Sciatic nerve (tissue), 2 donors: ENCODE measurements at places on chromosomes 13 and 19. TPM values are rescaled to one million over a fixed set of nuclear protein-coding genes. Genes with fewer than 3 reads are reported as not detected.

- no peak for DNase-seq
Measured at GRCh38 chr19:24098359-24098758, 11.4 kb downstream of the ZNF254 start.

GRCh38 chr19:45217957-45218334, 27.3 kb downstream of the EXOC3L2 start:
- no peak for DNase-seq

- DNase-seq, result no peak
Measured at GRCh38 chr13:37595162-37595561, 3.4 kb downstream of the POSTN start.

DNA sequence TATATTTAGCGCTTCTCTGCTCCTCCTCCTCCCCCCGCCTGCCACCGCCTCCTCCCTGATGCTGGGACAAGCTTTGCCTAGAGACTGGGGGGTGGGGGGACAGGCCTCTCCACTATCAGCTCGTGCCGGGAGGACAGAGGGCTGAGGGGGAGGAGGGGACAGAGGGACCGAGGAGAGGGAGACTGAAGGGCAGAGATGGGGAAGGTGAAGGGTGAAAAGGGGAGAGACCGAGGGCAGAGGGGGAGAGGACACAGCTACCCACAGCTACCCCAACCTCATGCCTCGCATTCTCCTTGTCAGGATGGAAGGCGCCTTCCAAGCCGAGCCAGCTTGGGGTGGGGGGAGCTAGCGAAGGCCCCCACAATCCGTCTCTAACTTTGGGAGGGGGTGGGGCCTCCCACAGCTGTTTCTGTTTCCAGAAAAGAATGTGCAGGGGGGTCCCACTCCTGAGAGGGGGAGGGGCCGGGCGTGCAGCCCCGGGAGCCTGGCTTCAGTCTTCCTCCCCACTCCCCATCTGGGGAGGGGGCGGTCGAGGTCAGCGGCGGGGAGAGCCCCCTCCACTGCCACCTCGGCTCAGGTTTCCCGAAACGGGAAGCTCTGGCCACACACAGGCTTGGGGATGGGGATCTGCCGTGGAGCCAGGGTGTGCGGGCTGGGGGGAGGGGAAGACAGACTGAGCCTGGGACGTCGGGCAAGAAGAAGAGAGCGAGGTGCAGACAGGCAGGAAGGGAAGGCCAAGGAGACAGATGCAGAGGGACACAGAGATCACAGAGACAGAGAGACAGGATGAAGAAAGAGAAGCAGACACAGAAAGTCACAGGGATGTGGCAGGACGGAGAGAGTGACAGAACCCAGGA, 1.6 kb downstream of the DACT3 start:
- peak; percentile 67 for DNase-seq

DNA sequence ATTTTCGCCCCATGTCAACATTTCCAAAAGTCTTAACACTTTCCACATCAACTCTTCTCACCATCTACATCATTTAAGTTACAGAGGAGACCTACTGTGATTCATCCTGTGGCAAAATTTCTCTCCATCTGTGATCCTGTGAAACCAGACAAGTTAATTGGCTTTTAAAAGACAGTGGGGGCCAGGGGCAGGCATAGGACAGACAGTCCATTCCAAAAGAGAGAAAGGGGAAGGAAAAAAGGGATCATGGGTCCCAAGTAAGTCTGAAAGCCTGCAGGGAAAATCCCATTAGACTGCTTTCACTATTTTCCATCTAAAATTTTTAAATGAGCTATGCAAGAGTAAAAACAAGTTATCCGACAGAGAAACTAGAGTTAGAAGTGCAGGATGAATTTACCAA, 121.0 kb downstream of the MRPL57 start:
- no peak for DNase-seq

- no peak for DNase-seq
Measured at GRCh38 chr19:47506459-47506858, 8.4 kb downstream of the NAPA start.

DNA sequence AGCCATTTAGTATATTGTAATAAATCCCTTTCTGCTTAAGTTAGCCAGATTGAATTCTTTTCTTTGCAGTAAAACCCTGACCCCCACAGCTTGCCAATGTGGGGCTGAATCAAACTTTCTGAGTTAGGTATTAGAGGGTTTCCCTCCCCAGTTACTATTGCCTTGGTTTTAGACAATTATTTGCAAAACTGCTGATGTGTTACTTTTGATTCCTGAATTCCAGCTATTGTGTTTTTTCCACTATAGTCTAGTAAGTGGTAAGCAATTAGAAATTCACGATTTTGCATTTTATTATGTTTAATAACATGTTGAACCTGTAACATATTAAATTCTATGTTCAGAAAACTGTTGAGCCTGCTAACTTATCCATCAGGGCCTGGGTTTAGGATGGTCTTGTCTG, 391.5 kb downstream of the DLEU7 start:
- no peak for DNase-seq

GRCh38 chr19:6023085-6023682, 45.2 kb upstream of the RANBP3 start:
- no peak for DNase-seq

DNA sequence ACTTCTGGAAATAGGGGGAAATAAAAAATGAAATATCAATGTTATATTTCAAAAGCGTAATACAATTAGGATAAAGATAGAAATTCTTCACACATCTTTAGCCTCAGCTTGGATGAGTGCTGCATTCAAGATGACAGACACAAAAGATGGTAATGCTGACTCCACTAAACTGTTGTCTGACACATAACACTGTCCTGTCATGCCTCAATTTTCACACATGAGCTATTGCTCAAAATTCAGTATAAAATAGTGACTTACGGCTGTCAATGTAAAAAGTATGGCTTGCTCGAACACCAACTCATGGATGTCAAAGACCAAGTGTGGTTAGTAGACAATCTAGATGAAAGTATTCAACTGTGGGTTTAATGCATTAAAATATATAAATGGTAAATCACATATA, 94.5 kb downstream of the KLF12 start:
- DNase-seq, result no peak

DNA sequence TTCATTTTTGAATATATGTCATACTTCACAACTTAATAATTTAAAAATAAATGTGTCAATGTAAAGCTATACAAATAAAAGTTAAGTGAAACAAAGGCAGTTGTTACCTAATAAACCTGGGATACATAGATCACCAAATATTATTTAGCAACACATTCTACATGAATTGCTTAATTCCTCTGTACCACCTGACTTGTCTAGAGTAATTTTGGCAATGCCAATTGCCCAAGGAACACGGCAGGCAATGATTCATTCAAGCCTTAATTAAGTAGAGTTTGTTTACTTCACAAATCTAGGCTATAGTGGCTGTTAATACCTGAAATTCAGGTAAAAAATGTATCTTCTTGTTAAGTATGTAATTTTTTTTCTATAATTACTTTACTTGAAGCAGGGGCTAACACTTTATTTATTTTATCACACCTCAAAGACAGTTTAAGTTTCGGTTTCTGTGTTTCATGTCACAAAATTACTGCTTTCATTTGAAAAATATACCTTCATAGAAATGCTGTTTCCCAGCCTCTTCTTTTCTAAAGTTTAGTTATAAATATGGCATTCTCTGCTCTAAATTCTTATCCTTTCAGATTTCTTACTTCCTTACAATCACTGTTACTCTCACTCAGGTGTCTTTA, 705.7 kb downstream of the SLITRK5 start:
- no peak for DNase-seq

DNA sequence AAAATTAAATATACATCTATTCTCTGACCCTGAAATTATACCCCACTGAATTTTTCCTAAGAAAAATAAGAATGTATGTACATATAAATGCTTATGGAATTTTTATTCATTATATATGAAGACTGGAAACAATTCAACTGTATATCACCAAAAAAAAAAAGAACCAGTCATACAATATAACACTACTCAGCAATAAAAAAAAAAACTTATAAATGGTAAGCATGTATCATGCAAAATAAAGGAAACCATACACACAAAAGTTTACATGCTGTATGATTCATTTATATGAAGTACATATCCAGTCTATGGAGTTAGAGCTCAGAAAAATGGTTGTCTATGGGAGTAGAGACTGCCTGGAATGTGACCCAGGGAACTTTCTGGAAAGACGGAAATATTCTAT, 199.4 kb upstream of the MIR17HG start:
- no peak for DNase-seq

DNA sequence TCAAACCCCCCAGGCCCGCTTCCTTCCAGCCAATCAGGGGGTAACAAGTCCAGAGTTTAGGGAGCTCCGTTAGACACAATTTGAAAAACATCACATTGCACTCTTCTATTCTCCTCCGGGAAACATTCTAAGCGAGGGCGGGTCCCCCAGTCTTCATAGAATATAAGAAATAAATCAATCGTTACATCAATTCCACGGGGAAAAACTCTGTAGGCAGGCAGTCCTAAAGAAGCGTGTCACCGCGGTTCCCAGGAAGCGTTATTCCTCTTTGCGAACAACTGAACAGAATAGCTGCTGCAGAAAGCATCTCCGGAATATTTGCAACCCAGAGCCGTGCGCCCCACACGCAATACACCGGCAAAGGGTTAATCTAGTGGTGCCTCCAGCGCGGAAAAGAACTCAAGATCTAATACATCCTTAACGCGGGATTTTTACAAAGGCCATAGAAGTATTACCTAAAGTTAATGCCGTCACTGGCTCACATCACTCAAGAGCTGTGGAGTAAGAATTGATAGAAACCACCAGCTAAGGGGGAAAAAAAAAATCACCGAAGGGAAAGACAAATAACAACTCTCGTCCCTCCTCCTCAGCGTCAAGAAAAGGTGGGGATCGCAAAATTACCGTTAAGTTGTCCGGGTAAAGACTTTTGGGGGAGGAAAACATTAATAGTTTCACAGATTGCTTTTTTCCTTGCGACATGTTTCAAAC, 65.1 kb downstream of the KCNRG start:
- peak; percentile 60 for DNase-seq

DNA sequence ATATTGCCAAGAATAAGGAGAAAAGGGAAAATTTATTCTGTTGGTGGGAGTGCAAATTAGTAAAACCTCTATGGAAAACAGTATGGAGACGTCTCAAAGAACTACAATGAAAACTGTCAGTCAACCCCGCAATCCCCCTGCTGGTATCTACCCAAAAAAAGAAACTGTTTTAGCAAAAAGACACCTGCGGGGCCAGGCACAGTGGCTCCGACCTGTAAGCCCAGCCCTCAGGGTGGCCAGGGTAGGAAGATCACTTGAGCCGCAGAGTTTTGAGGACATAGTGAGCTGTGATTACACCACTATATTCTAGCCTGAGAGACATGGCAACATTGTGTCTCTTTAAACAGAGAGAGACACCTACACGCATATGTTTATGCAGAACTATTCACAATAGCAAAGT, 37.5 kb upstream of the SLITRK1 start:
- DNase-seq, result no peak

- no peak for DNase-seq
Measured at GRCh38 chr13:93797463-93797862, 570.9 kb downstream of the GPC6 start.

GRCh38 chr13:87671753-87672605, 808 bp downstream of the SLITRK5 start:
- peak; percentile 64 for DNase-seq

DNA sequence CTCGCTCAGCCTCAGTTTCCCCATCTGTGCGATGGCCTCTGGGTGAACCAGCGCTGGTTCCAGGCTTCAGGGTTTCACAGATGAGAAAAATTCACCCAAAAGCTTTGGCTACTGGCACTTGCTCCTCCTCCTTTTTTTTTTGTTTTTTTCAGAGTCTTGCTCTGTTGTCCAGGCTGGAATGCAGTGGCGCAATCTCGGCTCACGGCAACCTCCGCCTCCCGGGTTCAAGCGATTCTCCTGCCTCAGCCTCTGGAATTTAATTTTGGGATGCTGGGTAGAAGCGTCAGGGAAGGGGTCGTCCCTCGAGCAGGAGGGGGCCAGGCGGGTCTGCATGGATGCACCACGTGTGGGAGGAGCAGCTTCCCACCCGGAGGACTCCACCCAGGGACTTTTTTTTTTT, 7.0 kb downstream of the PRSS57 start:
- DNase-seq, result no peak

DNA sequence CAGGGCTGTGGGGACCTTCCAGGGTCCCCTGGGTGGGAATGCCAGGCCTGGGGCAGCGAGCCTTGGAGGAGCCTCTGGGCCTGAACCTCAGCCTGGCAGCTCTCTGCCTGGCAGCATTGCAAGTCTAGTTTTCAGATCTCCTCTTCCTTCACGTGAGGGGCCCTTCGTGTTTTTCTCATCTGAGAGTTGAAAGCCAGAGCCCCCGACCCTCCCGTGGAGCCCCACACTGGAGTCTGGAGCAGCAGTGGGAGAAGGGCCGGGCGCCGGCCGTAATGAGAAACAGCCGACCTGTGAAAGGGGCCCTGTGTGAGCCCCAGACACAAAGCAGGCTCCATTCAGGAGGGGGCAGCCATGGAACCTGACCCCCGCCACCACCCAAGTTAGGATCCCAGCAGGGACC, 19.3 kb downstream of the TMED1 start:
- no peak for DNase-seq

DNA sequence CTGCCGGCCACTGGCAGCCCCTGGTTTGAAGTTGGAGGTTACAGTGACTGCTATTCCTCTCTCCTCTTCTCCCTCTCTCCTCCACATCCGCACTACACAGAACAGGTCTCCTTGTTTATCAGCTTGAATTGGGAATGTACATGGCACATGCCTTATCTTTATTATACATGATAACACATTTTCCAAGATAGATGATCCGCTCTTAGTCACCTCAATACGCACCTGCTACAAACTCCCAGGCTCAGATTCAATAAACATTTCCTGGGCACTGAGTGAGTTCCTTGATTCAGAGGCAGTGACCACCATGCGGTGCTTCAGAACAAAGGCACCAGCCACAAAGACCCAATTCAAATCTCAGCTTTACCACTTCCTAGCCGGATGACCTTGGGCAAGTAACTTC, 227.7 kb downstream of the TSHZ3 start:
- DNase-seq, result no peak

GRCh38 chr19:7494416-7495098, 5.7 kb upstream of the PEX11G start:
- DNase-seq, result peak; percentile 75

The PLK5 gene
- total RNA-seq, result 0.80 TPM

The ATP8A2 gene
- total RNA-seq, result 1.2 TPM

The SIGLEC12 gene
- total RNA-seq, result not detected

The DLEU7 gene
- total RNA-seq, result 11.5 TPM

The DACH1 gene
- 4.9 TPM for total RNA-seq

The DCT gene
- total RNA-seq, result 0.94 TPM

The KLK4 gene
- 1.1 TPM for total RNA-seq
